Stimulated activated CD4-positive, alpha-beta T cell treated with anti-CD3 and anti-CD28 coated beads, Interleukin-1b, Interleukin-23, amount 100 ng/mL, for 48 hours (primary cell): ENCODE measurements at places on chromosomes 3 and 15.

GRCh38 chr3:53167418-53168174, 6.6 kb downstream of the PRKCD start:
- no peak for DNase-seq

GRCh38 chr3:64038253-64038767, 15.0 kb upstream of the PSMD6 start:
- no peak for DNase-seq

- no peak for DNase-seq
Measured at GRCh38 chr15:77632534-77633133, at the start of gene LINGO1. Gene LINGO1, minus strand, starts transcription at chr15:77632912. Its CDS starts 597 bp downstream, at chr15:77632315.

DNA sequence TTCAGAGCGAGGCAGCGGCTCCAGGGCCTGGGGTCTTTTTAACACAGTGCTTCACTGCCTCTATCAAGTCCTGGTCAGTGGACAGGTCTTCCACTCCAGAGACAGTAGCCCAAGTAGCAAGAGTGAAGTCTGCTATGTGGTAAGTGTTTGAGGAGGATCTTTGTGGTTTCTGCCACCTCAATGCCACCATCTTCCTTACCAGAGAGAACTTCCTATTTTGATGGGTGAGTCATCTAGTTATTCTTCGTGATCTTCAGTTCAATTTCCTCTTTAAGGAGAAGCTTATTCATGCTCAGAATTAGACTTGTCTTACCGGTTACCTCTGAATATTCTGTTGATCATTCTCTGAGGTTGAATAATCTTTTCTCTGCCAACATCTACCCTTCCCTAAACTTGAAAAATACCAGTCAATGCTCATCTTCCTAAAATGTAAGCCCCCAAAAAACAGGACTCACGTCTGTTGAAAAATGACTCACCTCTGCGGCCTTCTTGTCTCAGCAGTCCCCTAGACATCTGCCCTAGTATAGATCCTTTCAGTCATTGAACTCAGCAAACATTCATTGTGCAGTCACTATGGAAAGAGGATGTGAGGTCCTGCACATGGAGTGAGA, 32.2 kb upstream of the BCL6 start:
- peak; percentile 51 for DNase-seq

DNA sequence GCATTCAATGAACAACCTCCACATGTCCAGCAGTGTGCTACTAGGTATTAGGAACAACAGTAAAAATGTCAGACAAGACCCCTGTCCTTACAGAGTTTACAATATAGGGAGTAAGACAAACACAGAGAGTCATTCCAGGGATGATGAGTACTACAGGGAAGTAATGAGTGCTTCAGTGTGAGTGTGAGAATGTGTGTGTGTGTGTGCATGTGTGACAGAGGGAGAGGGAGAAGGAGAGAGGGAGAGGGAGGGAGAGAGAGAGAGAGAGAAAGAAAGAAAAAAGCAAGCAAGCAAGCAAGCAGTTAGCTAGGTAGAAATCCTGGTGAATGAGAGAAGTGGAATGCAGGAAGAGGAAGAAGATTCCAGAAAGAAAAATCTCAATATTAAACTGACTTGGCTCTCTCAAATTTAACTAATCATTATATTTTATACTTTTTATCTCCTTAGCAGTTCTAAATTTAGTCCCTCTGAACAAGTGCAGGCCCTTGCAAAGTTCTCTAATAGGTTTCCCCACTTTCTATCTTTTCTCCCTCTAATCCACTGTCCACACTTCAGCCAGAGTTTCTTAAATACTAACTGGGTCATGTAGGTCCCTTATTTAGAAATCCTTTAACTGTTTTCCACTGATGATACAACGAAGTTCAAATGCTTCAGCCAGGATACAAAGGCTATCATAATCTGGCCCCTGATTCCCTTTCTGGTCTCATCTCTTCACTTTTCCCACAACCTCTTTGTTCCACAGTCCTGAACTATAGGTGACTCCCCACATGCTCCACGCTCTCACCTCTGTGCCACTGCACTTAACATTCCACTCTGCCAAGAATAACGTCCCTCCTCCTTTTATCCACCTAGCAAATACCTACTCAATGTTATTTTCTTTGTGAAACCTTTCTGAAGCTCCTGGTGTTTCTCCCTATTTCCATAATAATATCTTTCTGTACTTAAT, 10.3 kb downstream of the DCBLD2 start:
- DNase-seq, result no peak

- DNase-seq, result no peak
Measured at GRCh38 chr15:62431817-62432216, 266.7 kb upstream of the C2CD4B start.

- no peak for DNase-seq
Measured at GRCh38 chr3:158079599-158079998, 26.6 kb downstream of the SHOX2 start.
